ENCODE measurements at places on chromosomes 5 and 9.

DNA sequence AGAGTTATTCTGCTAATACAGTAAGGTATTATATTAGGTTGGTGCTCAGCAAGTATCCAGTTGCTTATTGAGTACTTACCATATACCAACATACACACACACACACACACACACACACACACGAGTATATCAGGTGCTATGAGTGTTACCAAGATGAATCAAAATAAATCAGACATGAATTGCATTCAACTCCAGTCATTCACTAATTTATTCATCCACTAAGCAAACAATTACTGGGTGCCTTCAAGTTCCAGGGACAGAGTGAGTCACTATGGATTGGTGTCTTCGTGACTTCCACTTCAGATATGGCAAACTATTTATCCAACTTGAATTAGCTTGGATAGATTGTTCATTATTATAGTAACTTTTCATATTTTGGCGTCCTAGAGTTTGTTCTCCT, 140.7 kb upstream of the SLC44A1 start:
- DNase-seq = no peak

- no peak for DNase-seq
Measured at GRCh38 chr5:40904994-40905306, 4.3 kb upstream of the C7 start.

DNA sequence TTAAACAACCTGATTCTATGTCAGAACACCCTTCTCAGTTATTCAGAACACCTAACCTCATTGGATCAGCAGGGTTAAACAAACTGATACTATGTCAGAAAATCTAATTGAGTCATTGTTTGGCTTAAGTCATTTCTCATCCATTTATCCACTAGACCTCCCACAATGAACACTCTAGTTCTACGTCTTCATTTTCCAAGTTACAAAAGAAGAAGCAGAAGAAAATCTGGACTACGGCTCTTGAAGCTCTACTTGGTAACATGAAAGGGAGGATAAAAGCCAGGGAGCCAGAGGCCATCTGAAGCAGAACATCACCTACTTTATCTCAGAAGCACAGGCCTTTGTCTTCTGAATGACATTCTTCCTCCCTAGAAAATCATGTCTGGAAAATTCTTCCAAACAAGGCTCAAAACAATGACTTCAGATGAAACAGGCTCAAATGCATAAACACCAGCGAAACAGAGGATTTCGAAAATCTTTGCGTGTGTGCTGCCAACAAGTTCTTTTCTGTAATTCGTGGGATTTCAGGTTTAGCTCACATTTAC, 35.4 kb upstream of the TGFBI start:
- no peak for DNase-seq

GRCh38 chr5:132427281-132428146, 58.0 kb downstream of the SLC22A5 start:
- peak; percentile 72 for DNase-seq

- no peak for DNase-seq
Measured at GRCh38 chr5:120545007-120545406, 80.9 kb downstream of the PRR16 start.

GRCh38 chr9:5492965-5493678, 17.2 kb upstream of the PDCD1LG2 start:
- no peak for DNase-seq

DNA sequence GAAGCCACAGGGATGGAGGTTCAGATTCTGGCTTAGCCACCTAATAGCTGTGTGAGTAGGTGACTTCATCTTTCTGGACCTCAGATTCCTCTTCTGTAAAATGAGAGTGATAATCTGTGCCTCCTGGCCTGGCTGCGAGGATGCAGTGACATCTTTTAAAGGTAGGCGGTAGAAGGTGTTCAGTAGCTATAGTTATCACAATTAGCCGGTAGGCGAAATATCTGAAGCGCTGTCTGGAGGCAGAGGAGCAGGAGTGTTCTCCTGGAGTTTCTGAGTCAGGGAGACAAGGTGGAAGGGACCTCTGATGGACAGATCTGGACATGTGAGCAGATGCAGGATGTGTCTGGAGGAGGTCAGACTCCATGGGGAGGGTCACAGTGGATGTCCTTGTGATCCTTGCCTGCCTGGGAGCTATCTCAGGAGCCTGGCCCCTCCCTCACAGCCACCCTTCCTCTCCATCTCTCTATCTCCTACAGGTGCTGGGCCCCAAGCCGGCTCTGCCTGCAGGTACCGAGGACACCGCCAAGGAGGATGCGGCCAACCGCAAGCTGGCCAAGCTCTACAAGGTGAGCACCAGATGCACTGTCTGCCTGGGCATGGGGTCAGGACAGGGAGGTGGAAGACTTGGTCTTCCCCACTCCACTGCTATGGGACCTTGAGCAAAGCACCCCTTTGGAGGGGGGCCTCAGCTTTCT, 45.6 kb downstream of the GSN start:
- no peak for DNase-seq

DNA sequence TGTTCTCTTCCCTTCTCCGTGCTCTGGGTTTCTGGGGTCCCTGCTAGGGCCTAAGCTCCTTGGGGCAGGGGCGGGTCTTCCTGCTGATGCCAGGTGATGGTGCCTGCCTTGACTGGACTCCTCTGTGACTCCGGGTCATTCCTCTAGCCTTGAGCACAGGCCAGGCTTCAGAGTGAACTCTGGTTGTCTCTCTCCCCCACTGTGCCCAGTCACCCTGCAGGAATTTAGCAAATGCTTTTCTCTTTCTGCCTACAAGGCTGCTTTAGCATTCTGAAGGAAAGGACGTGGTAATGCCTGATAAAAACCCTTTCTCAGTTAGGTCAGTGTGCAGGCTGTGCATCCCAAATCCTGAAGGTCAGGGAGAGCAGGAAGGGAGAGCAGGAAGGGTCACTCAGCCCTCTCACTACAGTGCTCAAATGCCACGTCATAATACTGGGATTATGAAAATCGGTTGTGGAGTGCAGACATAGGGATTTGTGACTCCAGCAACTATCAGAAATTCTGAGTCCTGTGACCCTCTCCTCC, 2.7 kb downstream of the CXCL14 start:
- no peak for DNase-seq

DNA sequence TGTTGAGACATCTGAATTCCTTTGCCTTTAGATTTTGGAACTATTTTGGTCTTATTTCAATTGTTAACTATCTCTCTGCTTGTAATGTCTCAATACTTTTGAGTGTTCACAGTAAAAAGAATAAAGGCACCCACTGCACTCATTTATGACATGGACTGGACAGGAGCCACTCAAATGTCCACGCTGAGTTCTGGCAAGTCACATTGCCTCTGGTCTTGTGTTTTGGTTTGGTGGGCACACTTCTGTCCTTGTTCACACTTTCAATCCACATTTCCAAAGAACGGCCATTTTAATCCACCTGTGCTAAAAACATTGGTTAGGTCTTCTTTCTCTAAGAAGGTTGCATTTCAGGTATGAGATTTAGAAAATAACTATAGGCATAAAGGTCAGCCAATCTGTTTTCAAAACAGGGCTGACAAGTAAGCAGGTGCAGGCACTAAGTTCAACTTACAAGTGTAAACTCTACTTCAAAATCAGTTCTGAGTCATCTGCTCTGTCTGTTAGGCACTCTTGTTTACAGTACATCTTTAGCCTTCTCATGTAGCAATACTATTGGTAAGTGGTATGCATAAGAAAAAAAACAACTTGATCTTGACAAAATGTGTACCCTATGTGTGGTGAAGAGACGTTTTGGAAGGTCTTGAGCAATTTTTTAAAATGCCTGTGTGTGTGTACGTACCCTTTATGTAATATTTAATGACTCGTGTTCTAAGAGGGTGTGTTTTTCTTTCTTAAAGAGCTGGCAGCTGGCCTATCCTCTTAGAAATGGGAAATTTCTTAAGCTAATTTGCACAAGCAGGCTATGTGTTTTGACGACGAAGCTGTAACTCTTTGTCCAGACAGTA, 31.5 kb upstream of the ZFAND5 start:
- DNase-seq = no peak

DNA sequence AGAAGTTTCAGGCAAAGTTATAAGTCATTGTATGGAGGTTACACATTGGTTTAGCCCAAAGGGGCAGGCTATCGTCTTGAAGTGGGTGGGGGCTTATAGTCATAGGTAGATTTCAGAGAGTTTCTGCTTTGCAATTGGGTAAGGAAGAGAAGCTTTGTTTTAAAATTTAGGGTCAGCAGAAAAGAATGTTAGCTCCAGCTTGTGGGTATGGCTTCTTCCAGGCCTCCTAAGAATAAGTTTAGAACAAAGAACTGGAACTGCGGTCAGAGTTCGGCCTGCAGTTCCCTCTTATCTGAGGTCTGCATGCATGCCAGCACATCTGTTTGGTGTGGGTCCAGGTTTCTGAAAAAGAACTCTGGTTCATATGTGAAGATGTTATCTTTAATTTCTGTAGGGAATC, 96.1 kb downstream of the CYFIP2 start:
- DNase-seq = no peak

DNA sequence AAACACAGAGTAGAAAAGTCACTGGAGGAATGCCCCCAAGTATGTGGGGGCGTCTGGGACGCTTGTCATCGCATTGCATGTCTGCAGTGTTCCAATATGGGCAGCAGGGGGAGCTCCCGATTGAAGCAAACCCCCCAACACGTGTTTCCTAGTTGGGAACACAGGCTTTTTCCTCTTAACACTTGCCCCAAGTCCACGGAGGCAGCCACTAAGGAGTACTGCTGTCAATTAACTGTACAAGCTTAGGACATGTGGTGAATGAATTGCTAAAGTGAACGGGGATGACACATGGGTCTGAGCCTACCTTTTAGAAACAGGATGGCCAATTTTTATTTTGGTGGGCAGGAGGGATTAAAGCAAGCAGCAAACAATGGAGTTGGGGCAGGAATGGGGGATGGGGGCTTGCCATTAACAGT, 2.2 kb downstream of the GABRB2 start:
- peak; percentile 57 for DNase-seq

- DNase-seq = no peak
Measured at GRCh38 chr9:110960288-110960687, 78.0 kb downstream of the LPAR1 start.

GRCh38 chr9:128152133-128153059, 3.1 kb downstream of the LCN2 start:
- no peak for DNase-seq

GRCh38 chr5:117624201-117624600, 1049.6 kb upstream of the SEMA6A start:
- no peak for DNase-seq

DNA sequence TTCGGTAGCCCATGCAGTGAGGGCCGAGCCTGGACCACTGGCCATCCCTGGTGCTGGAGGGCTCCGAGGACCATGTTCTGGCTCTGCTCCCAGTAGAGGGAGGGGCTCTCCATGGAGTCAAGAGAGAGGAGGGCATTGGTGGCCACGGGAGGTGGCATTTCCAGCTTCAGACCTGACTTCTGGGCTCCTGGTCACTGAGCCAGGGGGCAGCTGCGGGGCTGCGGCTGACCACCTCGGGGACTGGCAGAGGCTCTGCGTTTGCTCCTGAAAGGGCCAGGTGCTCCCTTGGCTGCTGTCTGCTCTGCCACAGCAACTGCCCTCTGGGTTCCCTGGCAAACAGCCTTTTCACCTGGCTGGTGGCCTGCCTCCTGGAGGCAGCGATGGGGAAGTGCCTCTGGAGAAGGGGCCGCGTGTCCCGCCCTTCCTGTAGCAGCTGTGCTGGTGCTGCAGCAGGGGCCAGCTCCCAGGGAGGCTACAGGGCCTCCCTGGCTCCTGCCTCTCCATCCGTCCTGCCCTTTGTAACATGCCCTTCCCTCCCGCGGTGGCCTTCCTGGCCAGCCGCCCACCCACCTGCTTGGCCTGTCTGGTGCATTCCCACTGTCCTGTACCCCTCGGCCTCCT, 144.6 kb downstream of the CACNA1B start:
- peak; percentile 33 for DNase-seq

DNA sequence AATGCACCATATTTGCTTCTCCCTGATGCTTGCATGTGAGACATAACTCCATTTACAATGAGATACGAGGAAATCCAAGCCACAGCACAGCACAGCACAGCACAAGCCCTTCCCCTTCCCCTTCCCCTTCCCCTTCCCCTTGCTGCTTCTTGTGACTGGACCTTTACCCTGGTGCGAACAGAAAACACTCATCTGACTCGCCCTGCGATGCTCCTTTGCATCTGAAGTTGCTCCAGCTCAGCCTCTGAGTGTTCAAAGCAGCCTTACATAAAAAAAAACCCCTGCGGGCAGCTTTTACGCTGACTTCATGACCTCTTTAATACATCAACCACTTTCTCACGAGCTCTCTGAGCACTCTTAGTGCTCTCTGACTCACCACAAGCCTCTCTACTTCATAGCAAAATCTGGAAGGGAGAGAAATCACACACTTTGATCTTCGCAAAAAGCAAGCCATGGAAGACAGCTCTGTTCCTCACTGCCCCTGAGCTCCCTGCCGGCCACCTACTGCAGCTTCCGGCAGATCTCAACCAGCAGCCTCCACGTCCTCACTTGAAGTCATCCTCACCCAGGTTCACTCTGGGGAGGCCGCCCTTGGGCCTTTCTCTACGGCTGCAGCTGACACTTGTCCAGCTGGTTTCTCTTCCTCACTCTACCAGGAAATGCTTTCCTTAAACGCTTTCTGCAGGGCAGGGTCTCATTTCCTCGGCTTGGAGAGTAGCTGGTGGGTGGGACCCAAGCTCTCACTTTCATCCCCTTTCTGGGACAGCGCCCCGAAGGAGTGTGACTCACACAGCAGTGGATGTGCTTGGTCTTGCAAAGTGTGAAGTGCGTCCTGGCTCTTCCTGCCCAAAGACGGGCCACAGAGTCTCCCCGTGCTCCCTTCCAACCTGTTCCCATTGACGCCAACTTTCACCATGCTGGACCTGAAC, 5.3 kb downstream of the SLC34A1 start:
- DNase-seq = peak; percentile 62

- no peak for DNase-seq
Measured at GRCh38 chr9:77589046-77589795, 58.9 kb downstream of the GNA14 start.

- DNase-seq = no peak
Measured at GRCh38 chr5:173643964-173644363, 27.5 kb upstream of the BOD1 start.

- no peak for DNase-seq
Measured at GRCh38 chr9:124222918-124223720, 34.6 kb upstream of the NEK6 start.

DNA sequence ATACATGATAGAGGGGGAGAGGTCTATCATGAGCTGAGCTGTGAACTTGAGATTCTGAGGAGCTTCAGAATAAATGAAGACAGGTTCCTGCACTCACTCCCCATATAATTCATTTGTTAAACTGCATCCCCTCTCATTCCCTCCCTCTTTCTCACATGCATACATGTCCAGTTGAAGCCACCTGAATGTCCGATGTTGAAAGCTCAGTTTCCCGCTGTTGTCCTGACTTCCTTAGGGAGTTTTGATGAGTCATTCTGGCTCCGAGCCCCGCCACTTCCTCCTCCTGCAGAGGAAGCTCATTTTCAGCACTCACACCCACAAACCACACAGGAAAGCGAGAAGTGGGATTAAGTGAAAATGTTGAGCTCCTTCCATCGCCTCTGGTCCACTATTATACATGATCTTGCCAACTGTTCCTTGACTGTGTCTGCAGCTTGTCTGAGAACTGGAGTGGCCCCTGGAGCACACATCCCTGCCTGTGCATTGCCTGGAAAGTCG, 121.2 kb downstream of the CEMIP2 start:
- no peak for DNase-seq

GRCh38 chr5:143413958-143414669, 10.6 kb upstream of the NR3C1 start:
- no peak for DNase-seq

All from stimulated activated CD8-positive, alpha-beta memory T cell treated with anti-CD3 and anti-CD28 coated beads, Interleukin-4, amount 100 ng/mL, for 48 hours (primary cell).